ENCODE measurements at places on chromosomes 1 and 21.

GRCh38 chr1:151133018-151133806 is 13.2 kb downstream of the SEMA6C start:
- DNase-seq = peak; percentile 23

DNA sequence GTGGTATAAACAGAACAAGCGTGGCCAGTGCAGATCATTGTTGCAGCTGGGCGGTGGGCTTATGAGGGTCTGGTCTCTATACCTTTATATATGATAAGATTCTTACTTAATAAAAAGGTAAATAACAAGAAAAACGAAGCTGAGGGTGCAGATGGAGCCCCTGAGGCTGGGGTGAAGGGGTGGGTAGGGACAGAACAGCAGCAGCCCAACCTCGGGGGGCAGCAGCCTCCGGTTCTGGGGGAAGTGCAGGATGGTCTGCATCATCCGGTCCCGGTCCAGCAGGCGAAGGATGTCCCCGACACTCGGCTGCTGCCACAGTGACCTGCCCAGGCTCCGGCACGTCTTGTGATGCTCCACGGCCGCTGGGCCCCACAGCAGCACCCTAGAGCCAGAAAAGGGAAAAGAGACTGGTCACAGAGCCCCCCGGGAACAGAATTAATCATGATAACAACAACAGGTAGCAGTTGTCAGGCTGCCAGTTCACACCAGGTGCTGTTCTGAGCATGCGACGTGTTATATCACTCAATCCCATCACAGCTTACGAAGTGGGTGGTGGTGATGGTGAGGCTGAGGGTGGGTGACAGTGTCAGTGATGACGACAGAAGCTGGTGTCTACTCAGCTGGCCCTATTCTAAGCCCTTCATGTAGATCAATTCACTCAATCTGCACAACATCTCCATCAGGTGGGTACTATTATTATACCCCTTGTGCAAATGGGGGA is 35.5 kb downstream of the MRAP start:
- DNase-seq = no peak

DNA sequence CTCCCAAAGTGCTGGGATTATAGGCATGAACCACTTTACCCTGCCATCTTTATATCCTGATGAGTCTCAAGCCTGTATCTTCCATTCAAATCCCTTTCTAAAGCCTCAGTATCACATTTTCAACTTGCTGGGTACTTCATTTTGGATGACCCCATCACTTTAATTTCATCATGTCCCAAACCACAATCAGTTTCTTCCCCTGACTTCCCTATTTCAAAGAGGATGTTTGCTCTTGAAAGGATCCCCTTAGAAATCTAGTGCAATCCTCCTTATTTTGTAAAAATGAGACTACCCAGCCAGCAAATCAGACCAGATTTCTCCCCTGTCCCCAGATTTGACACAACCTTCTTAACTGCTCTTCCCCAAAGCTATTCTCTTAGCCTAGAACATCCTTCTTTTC is 7.0 kb upstream of the TRIT1 start:
- DNase-seq = peak; percentile 88

DNA sequence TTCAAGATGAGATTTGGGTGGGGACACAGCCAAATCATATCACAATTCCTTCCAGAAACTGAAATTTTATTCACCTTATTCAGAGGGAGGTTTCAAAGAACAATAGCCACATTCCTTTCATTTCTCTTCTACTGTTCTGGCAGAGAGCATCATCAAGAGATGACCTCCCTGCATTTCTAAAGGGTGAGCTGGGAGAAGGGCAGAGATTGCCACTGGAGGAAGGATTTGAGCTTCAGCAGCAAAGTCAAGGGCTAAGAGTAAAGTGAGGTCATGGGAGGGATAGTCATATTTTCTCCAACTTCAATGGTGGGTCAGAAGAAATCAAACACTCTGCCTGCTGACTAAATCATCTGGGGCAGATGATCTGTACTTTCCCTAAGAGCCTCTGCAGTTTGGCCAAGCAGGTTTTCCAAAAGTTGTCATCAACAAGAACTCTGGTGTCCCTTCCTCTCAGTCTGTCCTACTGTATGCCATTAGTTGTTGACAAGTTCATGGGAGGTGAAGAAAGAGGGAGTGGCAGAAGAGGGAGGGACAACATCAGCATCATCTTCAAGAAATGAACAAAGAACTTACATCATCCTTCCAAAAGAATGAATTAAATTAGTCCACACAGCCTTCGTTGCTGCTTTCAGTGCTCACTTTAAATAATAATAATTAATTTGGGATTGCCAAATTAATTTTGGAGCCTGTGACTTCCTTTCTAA is 298.3 kb downstream of the ASTN1 start:
- no peak for DNase-seq

- DNase-seq = no peak
Measured at GRCh38 chr21:41605178-41605933, 97.4 kb upstream of the TMPRSS2 start.

- DNase-seq = no peak
Measured at GRCh38 chr1:62142496-62142895, 52.2 kb upstream of the L1TD1 start.

GRCh38 chr1:26951821-26952497 is 8.3 kb downstream of the KDF1 start:
- DNase-seq = no peak

GRCh38 chr1:151540982-151541377 is 871 bp downstream of the TUFT1 start:
- peak; percentile 16 for DNase-seq

Measured in suppressor macrophage treated with lipopolysaccharide for 1 hour (primary cell).